ENCODE measurements at places on chromosomes 11 and 22.

DNA sequence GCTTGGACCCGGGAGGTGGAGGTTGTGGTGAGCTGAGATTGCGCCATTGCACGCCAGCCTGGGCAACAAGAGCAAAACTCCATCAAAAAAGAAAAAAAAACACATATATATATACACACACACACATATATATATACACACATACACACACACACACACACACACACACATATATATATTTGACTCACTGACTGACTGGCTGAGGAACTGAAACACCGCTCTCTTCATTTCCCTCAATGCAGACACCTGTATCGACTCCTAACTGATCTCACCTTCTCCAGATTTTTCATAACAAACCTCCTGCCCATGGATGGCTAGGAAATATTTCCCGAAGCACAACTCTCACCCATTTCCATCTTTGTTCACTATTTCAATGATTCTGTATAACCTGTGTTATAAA, 140.7 kb upstream of the ANO3 start:
- no peak for DNase-seq

GRCh38 chr11:61760946-61761345, 8.5 kb downstream of the MYRF start:
- DNase-seq, result no peak

- DNase-seq, result no peak
Measured at GRCh38 chr11:27291954-27292636, 70.9 kb downstream of the CCDC34 start.

DNA sequence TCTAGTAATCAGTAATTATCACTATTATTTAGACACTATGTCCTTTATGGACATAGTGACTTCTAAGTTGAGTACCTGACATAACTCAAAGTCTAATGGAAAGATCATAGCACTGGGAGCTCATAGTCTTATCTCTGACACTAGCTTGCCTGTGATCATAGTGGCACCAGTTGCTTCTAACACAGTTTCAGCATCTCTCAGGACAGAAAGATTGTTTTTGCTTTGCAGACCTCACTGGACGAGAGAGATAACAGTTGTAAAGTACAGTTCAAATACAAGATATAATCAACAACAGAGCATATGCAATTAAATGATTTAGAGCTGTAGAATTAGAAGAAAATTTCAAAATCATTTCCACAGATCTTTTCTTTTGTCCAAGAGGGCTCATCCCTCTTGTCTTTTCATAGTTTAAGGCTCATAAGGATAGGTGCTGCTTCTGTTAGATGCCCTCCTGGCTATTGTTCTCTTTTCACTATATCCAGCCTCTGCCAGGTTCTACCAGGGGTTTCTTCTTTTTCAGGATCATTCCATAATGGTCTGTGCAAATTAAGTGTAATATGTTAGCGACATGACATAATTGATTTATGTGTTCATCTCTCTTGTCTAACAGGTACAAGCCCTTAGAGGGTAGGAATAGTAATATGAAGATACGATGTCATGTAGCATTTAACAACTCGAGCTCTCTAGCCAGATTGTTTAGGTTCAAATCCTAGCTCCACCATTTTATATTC, 1175.4 kb upstream of the TENM4 start:
- no peak for DNase-seq

DNA sequence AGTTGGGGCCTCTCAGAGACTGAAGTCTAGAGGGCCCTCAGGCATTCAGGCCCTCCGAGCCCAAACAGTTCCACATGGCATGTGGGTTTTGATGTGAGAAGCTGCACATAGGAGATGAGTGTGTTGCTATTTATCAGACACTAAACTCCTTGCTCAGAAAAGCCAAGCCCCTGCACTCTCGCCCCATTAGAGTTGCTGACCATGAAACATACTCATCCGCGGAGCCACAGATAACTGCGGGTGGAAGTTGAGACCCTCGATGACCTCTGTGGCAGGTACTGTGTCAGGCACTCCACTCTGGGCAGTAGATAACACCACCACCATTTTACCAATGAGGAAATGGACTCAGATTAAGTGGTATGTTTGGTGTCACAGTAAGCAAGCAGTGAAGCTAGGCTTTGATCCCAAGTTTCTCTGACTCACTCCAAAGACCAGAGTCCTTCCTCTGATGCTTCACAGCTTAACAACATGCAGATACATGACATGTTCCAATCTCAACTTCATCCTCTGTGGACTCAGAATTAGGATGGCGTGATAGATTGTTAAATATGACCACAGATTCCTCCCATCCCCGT, 202.1 kb downstream of the ADAMTS15 start:
- DNase-seq, result no peak

DNA sequence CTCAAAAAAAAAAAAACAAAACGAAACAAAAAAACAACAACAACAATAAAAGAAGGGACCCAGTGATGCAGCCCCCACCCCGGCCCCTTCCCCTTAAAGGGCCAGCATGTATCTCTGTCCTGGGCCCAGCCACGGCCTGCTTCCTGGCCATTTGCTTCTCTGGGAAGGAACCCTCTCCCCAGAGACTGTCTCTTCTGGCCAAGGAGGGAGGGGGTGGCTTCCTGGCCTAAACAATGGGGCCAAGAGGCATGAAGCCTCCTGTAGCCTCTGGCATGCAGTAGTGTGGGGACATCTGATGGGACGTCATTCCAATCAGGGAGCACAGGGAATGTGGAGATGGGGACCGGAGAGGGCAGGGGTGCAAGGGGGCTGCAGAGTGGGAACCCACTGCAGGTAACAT, 25.5 kb upstream of the PDGFB start:
- no peak for DNase-seq

DNA sequence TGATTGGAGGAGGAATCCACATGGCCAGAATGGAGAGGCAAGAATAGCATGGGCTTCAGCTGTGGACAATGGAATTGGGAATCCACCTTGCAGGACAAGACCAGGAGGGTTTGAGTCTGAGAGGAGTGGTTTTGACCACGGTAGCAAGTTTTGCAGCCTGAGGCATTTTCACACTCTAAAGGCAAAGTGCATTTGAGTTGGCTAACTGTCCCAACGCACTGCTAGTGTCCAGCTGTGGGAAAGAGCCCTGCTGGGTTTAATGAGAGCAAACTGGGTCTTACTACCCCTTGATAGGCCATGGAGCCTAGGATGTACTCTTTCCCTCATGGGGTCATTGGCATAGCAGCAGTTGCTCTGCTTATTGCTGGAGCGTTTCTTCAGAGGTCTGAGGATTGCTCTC, at the start of gene OR5B2:
Gene OR5B2, minus strand, starts transcription at position 101 of the 400 bp plus-strand sequence. CDS start 4,860 bp downstream, outside the sequence.
- DNase-seq, result no peak

- DNase-seq, result no peak
Measured at GRCh38 chr22:50305923-50306566, 1.4 kb downstream of the PLXNB2 start.

DNA sequence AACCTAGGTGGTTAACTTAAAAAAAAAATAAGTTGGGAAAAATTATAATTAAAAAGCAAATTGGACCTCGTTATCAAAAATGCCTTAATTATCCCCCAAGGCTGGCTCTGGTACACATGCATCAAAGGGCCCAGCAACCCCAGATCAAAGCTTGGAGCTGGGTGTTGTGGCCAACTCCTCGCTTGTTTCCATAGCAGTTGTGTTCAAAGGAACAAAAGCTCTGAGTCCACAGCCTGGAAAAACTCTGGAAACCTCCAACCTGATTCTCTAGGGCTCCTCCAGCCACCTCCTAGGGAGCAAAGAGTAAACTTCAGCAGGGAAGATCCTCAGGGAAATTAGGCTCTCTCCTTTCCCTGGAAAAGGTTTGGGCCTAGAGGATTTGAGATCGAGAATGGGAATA, 149.4 kb downstream of the NXPE2 start:
- no peak for DNase-seq

GRCh38 chr11:8218840-8219239, 44.8 kb downstream of the LMO1 start:
- DNase-seq, result no peak

- DNase-seq, result no peak
Measured at GRCh38 chr11:92735039-92735438, 234.4 kb upstream of the MTNR1B start.

GRCh38 chr11:20004866-20005265, 155.4 kb downstream of the DBX1 start:
- no peak for DNase-seq

- DNase-seq, result no peak
Measured at GRCh38 chr11:36296884-36297543, 926 bp downstream of the PRR5L start.

DNA sequence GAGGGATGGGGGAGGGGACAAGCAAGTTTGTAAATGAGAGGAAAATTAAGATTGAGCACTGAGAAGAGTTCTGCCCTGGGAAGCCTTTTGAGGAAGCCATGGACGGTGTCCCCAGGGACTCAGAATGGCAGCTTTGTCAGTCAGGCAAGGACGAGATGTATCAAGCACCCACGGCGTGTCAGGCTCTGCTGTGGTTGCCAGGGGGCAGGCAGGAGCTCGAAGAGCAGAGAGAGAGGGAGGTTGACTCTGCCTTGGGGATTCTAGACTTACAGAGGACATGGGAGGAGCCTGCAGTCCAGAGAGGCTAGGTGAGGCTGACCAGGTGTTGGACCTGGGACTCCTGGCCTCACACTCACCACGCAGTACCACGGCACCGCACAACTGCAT, 29.1 kb upstream of the SYT7 start:
- DNase-seq, result no peak

- DNase-seq, result no peak
Measured at GRCh38 chr11:130473056-130473794, 24.8 kb downstream of the ADAMTS15 start.

DNA sequence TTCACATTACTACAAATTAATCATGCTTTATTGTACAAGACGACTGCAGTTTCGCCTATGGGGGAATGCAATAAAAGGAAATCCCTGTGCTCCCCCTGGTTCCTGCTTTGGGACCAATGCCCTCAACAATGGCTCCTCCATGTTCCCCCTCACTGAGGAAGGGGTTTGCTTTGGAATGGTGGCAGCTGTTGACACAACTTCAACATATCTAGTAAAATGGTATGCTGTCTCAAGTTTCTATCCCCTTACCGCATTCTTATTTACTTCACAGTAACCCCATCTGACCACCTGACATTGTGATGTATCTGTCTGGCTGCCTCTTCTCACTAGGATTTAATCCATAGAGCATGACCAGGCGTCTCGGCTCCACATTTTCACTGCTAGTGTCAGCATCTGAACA, 48.8 kb downstream of the PIWIL3 start:
- DNase-seq, result no peak

GRCh38 chr11:64138398-64138797, 27.5 kb downstream of the MACROD1 start:
- DNase-seq, result no peak

DNA sequence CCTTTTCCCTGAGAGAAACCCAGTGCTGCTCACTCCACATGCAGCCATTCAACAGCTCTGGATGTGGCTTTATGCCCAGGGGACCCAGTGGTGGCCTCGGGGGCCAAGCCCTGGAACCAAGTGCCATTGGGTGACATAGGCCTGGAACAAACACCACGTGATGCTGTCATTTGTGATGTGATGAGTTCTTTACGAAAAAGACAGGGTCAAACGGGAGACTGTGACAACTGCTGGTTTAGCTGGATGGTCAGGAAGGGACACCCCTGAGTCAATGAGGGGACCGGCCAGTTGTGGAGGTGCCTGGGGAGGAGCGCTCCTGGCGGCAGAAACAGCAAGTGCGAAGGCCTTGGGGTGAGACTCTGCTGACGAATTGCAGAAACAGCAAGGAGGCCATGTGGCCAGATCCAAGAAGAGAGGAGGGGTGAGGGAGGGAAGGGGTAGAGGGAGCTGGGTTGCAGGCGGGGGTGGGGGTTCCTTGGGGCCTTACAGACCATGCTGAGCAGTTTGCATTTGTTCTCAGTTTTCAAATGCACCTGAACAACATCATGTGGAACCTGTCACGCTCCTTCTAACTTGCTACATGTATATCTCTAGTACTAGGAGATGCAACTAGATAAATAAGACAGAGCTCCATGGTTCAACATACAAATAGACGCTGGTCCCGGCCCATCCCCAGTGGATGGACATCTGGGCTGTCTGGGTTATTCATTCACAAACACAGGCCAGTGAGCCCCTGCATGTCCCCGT, 56.1 kb downstream of the IGLL5 start:
- no peak for DNase-seq

DNA sequence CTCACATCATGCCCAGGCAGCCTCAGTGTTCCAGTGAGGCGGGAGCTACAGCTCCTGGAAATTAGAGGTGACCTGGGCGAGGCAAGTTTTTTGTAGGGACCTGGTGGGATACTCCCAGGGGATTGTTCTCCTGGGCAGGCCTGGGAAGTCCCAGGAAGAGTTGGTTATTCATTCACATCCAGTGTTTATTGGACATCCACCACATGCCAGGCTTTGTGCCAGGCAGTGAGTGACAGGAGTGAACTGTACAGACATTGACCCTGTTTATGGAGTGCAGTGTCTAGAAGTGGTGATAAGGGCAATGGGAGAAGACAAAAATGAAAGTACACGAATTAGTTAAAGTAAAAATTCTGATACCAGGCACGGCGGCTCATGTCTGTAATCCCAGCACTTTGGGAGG, 29.4 kb downstream of the YWHAH start:
- DNase-seq, result no peak

DNA sequence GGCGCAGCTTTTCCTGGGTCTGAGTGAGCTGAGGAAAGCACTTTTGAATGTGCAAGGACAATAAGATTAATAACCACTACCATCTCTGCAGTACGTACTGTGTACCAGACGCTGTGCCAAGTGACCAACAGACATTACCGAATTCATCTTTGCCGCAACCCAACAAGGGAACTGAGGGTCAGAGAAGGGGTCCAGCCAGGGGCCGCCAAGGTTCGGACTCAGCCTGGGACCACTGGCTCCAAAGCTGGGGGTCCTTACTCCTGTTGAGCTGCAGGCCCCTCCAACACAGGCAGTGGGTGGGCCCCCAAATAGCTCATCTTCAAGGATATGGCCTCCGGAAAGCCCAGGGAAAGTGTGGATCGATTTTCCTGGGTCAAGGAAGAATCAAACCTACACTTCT, 55.0 kb upstream of the EMID1 start:
- DNase-seq, result no peak

- DNase-seq, result no peak
Measured at GRCh38 chr11:69692422-69692821, 11.4 kb downstream of the FGF19 start.

GRCh38 chr11:17387254-17387653, 1.2 kb downstream of the KCNJ11 start:
- no peak for DNase-seq

GRCh38 chr11:109037856-109038780, 373.2 kb downstream of the DDX10 start:
- DNase-seq, result no peak

- no peak for DNase-seq
Measured at GRCh38 chr22:46104170-46104880, 46.0 kb upstream of the PPARA start.
